ENCODE measurements at places on chromosomes 12 and 14.
A peak's percentile ranks its signal among the peaks of the same experiment; 100 is the strongest.

GRCh38 chr12:111316671-111317070, 52.2 kb downstream of the PHETA1 start:
- DNase-seq, result no peak

GRCh38 chr14:93207468-93208308, 632 bp downstream of the UBR7 start:
- DNase-seq, result peak; percentile 64

GRCh38 chr12:113891739-113892520, 74.2 kb downstream of the RBM19 start:
- DNase-seq, result no peak

GRCh38 chr12:116926283-116927243, 15.8 kb downstream of the FBXW8 start:
- no peak for DNase-seq

- DNase-seq, result no peak
Measured at GRCh38 chr14:56056031-56056430, 62.2 kb upstream of the PELI2 start.

DNA sequence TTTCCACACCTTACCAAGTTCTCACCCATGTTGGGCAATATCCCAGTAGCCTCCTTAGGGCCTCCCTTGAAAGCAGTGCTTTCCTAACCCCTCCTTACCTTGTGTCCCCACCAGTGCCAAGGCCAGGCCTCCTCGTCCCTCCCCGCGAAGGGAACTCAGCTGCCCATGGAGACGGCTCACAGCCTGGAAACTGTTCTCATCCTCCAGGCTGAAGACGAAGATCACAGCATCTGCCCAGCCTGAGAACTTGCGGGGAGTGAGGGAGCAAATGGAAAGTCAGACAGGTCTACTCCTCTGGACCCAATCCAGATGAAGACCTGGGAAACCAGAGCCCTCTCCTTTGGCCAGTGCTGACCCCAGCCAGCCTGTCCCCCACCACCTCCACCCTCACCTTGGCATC, 4.6 kb downstream of the AGAP2 start:
- no peak for DNase-seq

- DNase-seq, result no peak
Measured at GRCh38 chr14:86430853-86431252, 900.9 kb downstream of the FLRT2 start.

- DNase-seq, result no peak
Measured at GRCh38 chr14:95697764-95698163, 11.5 kb downstream of the TCL1B start.

GRCh38 chr12:84497819-84498218, 414.8 kb downstream of the SLC6A15 start:
- no peak for DNase-seq

GRCh38 chr12:124622331-124622730, 54.9 kb upstream of the NCOR2 start:
- DNase-seq, result peak; percentile 49

DNA sequence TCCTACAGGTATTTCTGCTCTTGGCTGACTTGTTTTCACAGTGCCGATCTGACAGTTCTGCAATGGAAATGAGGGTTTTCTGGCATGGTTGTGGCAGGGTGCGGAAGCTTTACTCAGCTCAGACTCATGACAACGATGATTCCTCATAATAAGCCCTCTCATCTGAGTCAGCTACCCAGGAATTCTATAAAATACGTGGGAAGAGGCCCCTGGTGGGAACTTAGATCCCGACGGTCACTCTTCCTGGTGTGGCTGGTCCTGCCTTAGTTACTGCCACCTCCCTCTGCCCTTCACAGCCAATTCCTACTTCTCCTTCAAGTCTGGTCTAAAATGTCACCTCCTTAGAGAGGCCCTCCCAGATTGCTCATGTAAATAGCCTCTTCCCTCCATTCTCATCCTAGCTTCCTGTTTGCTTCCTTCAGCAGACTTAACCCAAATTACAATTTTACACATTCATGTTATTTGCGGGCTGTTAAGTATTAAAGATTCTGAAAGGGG, 104.2 kb upstream of the MAP1LC3B2 start:
- no peak for DNase-seq

DNA sequence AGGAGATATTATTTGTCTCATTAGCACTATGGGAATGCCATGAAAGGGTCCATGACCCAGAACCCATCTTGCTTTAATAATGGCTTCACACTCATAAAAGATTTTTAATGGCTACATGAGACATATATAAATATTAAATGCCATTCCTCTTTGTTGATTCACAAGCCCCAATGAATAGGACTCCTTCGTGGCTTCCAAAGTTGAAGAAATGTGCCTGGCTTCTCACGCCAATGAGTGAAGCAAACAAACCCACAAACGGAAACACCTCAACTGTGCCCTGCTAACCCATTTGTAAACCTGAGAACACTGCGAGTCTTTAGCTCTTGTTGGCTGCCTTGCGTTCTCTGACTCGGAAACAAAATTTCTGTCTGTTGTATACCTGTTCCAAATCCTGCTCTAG, 381.7 kb upstream of the DDHD1 start:
- DNase-seq, result no peak

DNA sequence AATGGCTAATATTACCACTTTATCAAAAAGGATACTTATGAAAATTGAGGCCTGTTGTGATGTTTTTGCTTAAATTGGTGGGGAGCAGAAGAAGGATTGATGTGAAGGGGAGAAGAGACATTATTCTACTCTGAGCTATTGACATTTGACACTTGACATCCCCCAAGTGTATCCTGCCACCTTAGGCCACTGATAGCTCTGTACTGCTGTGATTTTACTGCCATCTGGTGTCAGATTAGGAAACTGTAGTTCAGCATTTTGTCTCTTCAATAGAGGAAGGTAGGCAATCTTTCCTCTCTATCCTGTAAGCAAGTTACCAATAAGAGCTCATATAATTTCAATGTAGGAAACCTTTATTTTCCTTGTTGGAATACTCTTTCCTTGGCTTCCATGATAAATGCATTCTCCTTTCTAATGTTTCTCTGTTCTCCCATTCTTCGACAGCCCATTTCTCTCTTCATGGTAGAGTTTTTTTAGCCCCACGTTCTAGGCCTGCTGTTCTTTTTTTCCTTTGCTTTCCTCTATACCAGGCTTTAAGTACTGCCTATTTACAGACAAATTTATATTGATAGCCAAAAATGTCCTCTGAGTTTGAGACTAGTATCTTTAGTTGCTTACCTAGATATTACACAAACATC, 46.3 kb downstream of the PPHLN1 start:
- DNase-seq, result no peak

DNA sequence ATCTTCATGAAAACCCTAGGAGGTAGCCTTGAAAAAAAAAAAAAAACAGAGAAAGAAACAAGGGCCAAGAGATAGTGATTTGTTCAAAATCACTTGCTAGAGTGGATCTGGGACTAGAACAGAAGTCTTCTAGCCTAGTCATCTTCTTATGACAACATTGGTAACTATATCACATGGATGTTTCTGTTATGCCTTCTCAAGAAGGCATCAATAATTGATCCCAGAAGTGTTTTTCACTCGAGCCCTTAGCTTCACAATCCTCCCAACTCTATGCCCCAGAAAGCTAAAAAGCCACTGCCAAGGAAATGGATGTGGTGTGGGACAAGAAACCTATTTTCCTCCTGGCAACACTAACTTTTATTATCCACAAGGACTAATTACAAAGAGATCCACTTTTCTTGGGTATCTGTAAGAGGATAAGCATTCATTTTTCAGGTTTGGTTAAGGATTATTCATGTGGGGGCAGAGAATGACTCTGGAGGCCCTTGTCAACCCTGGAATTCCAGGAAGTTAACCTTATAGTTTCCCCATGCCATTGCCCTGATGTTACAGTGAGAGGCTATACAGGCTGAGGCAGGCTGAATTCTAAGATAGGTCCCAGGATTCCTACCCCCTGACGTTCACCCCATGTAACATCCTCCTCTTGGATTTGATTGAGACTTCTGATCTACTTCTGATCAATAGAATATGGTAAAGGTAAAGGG, 67.7 kb upstream of the CPM start:
- no peak for DNase-seq

DNA sequence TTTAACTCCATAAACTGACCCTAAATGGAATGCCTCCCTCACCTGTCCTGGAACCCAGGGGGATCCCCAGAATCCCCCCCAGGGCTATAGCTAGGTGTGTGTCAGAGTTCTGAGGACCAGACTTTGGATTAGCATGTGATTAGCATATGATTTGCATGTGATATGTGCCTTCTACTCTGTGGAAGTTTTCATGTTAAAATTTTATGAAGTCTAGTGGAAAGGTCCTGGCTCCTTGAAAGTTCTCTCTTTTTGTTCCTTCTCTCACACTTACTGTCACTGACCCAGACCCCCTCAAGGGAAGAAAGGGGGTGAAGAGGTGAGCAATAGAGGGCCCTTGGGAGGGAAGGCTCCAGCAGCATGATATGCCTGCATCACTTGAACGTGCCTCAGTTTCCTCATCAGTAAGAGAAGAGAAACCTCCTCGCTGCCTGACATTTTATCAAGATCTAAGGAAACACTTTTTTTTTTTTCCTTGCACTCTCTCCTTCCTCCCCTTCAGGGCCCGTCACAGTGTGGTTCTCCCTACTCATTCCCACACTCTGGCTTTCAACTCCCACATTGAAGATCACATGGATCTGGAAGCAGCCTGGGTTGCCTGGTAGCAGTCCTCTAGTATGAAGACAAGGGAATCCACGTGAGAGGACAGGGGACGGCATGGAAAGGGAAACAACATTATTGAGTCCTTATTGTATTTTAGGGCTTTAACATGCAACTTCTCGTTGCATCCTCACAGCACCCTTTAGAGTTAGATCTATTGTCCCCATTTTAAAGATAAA, 3.3 kb upstream of the C1QL4 start:
- no peak for DNase-seq

DNA sequence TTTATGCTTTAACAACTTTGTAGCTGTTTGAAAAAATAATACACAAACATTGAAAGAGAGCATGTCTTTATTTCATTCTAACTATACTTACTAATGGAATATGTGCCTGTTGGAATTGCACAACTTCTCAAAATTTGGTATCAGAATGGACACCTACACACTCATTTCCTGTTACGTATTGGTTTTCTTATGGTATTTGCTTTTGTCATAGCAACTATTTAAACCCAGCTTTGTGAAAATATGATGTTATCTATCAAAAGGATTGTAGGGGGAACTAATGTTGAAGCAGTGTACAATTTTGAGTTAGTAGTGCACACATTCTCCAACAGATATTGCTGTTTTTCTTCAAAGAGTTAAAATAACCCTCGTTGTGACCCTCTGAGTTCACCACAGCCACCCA, 52.6 kb downstream of the RBMS2 start:
- DNase-seq, result no peak

GRCh38 chr14:64719601-64720000, 15.4 kb downstream of the PLEKHG3 start:
- DNase-seq, result no peak

GRCh38 chr14:70045844-70046535, 142.8 kb downstream of the SLC8A3 start:
- DNase-seq, result peak; percentile 73

DNA sequence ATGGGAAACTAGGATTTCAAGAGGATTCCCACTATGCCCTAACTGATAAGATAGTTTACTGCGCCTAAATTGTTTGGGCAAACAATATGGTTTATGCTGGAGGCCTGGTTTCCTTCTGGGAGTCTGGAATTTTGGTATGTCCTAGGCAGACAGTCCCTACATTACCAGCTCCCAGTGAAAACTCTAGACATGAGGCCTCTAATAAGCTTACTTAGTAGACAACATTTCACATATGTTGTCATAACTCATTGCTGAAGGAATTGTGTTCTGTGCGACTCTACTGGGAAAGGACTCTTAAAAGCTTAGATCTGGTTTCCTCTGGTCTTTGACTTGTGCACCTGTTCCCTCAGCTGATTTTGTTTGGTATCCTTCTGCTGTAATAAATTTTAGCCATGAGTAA, 18.0 kb upstream of the PRPF39 start:
- no peak for DNase-seq

DNA sequence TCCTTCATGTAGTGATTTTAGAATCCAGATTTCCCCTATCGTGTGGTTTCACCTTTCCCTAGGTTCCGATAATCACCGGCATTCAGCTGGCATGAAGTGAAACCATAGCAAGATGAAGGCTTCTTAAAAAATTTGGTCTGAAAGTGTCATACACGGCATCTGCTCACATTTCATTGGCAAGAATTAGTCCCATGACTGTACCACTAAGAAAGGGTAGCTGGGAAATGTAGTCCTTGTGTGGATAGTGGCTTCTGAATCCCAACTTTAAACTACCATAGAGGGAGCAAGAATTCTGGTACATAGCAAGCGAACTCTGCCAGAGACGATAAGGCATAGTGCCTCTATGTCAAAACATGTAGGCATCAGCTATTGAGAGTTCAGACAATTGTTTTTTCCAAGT, 360.1 kb upstream of the TBX3 start:
- DNase-seq, result no peak
